ENCODE measurements at places on chromosomes 3 and 15.

DNA sequence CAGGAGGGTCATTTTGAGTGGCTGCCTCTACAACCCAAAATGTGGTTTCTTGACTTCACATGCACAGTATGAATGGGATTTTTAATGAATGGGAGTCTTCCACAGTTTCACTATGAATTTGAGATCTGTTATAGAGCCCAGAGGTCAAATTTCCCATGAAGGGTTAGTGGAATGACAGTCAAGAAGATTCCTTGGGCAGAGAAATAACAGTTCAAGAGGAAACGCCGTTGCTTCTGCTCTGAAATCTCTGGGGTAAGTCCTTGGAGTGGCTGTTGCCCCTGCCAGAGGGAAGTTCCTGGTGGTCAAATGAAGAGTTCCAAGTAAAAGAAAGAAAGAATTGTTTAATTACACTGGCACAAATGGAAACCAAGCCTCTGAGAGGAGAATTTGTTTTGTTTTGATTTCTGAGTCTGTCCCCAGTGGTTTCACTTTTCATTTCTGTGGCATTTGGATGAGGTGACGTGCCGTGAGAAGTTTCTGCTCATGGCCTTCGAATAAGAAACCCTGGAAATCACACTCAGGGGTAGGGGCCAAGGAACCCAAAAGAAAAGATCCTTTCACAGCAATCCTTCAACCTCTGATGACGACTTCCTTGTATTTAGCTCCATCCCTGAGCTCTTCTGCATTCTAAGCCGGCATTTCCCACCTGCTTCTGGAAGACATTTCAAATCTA lies 77.5 kb upstream of the IL12A start:
- DNase-seq: peak; percentile 17

GRCh38 chr3:15102256-15102655 lies 3.3 kb upstream of the RBSN start:
- no peak for DNase-seq

DNA sequence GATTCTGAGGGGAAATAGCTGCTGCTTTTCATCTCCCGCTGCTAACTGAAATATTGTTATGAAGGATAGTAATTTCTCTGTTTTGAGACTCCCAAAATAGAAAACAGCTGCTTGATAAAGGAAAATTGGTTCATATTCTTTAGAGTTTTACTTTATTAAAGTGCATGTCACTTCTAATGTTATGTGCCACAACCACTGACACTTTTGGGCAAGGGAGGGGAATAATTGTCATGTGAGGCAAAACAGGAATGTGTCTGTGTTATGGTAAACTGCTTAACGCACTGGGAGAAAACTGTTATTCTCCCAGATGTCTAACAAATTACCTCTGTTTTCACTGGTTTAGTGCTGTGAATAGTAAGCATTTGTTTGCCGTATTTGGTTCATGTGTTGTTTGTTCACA lies 201.6 kb downstream of the PDZRN3 start:
- DNase-seq: no peak

DNA sequence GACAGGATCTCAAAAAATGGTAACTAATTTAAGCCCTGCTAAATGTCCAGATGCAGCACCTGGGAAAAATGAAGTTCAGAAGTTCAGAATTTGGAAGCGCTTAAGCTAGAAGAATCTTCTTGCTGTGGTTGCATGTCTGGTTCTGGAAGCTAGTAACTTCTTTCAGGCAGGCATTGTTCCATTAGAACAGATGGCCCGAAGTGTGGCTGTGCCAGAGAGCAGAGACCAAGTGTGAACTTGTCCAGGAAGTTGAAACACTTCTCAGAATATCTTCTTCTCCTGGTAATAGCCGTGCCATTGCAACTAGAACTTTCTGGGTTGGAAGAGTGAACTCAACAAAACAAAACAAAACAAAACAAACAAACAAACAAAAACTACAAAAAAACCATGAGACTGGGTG lies 80.0 kb downstream of the MITF start:
- DNase-seq: no peak

DNA sequence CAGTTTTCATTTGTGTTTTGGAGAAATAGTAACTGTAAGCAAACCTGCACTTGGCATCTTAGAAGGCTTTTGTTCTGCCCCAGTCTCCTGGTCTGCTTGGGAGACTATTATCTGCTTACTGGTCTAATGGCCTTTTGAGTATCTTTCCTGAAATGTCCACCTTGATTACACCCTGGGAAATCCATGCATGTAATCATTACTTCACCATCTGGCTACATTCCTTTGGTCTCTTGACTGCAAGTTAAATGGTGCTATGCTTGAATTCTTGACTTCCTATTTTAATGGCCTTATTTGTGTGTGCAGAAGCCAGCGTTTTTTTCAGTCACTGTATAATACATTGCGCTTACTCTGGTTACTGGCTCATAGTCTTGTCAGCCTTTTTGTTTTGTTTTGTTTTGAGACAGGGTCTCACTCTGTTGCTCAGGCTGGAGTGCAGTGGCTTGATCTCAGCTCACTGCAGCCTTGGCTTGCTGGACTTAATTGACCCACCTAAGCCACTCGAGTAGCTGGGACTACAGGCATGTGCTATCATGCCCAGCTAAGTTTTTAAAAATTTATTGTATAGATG lies 30.0 kb downstream of the CHD2 start:
- no peak for DNase-seq

- DNase-seq: no peak
Observed at GRCh38 chr15:82945326-82945725, 7.2 kb downstream of the HOMER2 start.

- DNase-seq: no peak
Observed at GRCh38 chr3:70984776-70985482, 598.6 kb downstream of the FOXP1 start.

GRCh38 chr15:77748078-77749064 lies 115.7 kb upstream of the LINGO1 start:
- no peak for DNase-seq

DNA sequence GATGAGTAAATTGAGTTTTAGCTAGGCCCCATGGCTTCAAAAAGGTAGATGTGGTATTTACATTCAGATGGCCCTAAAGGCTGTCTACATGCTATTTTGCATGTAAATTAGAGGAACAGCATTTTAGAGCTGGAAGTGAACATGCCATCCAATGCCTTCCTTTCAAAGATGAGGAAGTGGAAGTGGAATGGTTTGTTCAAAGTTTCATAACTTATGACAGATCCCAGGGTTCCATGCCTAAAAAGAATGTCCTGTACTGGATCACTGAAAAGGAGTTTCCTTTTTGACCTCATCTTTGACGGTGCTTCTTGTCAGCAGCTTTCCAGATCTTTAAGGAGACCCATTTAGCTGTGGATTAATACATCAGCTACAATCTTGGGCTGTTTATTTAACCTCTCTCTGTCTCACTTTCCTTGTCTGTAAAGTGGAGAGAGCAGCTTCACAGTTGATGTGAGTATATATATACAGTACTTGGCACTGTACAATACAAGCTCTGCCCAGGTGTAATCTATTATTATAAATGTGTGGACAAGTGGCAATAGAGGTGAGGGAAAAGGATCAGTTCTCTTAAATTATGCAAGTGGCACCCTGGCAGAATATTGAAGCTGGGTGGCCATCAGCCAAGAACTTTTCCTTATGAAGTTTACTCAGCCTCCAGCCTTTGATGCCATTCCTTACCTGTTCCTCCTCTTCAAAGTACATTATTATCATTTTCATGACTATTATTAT lies 68.7 kb upstream of the GOLGA8B start:
- DNase-seq: no peak

GRCh38 chr3:153768561-153769469 lies 352.4 kb upstream of the ARHGEF26 start:
- peak; percentile 80 for DNase-seq

DNA sequence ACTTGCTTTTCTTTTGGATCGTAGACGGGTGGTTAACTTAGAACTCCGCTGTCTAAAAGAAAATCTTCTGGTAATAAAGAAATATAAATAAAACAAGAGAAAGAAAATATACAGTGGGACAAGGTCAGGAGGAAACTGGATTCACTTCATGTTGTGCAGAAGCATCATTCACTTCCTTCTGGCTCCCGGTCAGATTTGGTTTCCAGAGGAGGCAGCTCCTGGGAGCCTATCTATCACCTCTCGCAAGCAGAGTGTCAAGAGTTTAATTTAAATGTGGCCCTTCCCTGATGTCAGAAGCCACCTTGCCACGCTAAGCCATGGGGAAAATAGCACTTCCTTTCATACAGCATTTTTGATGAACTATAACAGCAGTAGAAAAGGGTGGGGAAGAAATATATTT lies 139.1 kb downstream of the NSMCE3 start:
- no peak for DNase-seq

GRCh38 chr3:127775398-127776109 lies 46.8 kb downstream of the MGLL start:
- no peak for DNase-seq

- no peak for DNase-seq
Observed at GRCh38 chr15:93072411-93073394, 16.3 kb downstream of the RGMA start.

GRCh38 chr3:172370419-172370818 lies 77.8 kb downstream of the GHSR start:
- DNase-seq: no peak

DNA sequence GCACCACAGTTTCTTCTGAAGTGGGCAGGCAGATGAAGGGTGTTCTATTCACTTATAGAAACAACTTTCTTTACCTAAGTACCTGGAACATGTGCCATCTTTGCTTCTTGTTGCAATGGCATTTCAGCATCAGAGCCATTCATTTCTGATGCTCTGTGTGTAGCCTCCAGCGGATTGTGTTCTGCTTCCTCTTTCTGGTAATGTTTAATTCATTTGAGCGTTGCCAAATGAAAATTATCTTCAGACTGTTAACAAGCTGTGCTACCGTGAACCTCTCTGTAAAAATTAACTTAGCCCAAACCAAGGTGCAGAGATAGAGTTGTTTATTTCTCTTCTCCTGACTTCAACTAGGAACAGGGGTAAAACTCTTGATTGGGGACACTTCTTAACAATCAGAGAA lies 302.0 kb downstream of the EDEM1 start:
- DNase-seq: no peak

GRCh38 chr3:27500035-27500434 lies 15.9 kb upstream of the SLC4A7 start:
- DNase-seq: no peak

DNA sequence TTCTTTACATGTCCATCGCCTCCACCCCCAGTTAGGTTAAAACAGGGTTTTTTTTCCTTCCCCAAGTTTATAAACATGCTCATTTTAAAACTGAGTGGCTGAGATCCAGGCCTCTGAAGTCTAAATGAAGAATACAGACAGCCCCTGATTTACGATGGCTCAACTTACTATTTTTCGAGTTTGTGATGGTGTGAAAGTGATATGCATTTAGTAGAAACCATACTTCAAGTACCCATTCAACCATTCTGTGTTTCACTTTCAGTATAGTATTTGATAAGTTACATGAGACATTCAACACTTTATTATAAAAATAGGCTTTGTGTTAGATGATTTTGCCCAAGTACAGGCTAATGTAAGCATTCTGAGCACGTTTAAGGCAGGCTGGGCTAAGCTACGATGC lies 30.5 kb upstream of the GNB5 start:
- no peak for DNase-seq

DNA sequence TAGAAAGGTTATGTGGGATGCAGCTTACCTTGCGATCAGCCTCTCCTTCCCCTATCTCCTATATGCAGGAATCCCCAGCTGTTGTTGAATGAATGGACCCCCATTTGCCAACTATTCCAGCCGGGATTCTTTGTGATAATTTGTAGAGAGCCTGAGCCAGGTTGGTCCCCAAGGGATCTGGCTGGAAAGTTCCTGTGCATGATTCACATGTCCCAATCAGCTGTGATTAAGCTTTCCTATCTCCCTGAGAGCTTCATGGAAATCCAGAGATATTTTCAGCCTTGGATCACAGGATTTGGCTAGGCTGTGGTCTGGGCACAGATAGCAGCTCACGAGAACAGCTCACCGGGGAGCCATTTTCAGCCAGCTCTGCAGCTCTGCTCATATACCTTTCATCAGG lies 76.7 kb downstream of the ARNT2 start:
- no peak for DNase-seq

DNA sequence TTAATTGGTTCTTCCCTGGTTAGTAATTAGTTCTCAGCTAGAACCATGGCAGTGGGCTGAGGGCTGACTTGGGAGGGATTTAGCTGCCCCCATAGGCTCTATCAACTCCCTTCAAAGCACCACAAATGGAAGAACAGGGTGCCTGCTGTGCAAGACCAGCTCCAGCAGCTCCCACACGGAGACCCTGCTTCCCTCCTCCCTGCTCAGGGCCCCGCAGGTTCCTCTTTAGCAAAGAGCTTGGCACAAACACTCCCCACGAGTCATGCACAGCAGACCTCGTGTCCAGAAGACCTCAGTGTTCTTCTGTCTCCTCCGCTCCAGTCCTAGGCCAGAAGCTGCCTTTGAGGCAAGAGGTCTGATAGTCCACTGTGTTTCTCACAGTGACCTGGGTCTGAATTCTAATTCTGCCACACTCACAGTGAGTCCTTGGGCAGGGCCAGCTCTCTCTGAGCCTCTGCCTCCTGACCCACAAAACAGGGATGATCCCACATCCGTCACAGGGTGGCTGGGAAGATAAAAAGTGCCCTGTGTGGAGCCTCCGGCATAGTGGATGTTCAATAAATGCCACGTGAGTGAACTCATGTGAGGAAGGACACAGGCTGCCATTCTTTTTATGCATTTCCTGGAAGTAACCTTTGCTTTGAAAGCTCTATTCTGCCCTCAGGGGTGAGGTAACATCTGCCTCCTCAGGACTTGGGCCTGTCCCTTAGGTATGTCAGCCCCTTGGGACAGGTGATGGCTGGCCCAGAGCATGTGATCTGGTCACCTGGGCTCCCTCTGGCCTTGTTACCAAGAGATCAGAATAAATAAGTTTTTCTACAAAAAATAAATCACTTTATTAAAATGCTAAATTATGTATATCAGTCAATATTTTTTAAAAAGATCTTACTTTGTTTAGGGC lies 7.6 kb downstream of the RAB6B start:
- DNase-seq: no peak

DNA sequence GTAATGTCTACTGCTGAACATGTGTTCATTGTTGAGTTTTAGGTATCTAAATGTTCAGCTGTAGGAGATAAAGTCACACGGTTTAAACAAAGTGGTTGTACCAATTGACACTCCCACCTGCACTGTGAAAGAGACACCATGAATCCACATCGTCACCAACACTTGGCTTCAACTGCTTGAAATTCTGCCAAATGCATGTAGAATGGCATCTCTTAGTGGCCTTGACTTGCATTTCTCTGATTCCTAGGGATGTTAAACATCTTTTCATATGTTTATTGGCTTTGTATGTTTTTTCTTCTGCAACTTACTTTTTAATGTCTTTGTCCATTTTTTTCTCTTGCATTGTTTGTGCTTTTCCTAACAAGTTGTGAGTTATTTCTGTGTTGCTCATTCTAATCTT lies 43.4 kb downstream of the RPLP1 start:
- DNase-seq: no peak

- DNase-seq: no peak
Observed at GRCh38 chr15:64146041-64146440, 5.5 kb upstream of the SNX22 start.
